ENCODE measurements at places on chromosomes 5 and 9.
A peak's percentile ranks its signal among the peaks of the same experiment; 100 is the strongest.

- DNase-seq: peak; percentile 54
These were observed 7.4 kb downstream of the EEIG1 start for GRCh38 chr9:127973169-127974000.

- DNase-seq: no peak
These were observed 146.6 kb downstream of the RAPGEF6 start for GRCh38 chr5:131488463-131488862.

GRCh38 chr5:151451626-151452520, 4.5 kb downstream of the SLC36A1 start:
- DNase-seq: no peak

- DNase-seq: no peak
These were observed 190.6 kb upstream of the MAP3K1 start for GRCh38 chr5:56624751-56625150.

DNA sequence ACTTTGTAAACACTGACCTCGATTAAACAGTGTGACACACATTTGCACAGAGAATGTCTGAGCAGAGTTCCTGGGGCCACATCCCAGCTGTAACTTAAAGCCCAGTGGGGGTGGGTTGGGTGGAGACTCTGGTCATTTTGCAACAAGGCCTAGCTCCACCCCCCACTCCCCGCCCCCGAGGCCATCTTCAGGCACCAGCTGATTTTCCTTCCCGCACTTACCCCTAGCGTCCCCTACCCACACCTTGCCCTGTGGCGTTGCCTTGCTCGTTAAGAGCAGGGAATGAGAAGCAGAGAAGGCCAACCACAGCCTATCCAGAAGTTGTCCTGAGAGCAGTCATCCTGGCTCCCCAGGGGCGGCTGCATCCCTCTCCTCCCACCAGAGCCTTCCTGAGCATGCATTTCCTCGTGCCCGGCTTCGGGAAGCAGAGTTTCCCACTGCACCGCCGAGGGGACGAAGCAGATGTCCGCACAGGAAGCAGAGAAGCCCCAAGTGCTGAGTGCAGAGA, 101.7 kb upstream of the SARDH start:
- peak; percentile 65 for DNase-seq

All from NCI-H69 (cell line).